Choroid plexus epithelial cell (primary cell): ENCODE measurements at places on chromosomes 13 and 19.

DNA sequence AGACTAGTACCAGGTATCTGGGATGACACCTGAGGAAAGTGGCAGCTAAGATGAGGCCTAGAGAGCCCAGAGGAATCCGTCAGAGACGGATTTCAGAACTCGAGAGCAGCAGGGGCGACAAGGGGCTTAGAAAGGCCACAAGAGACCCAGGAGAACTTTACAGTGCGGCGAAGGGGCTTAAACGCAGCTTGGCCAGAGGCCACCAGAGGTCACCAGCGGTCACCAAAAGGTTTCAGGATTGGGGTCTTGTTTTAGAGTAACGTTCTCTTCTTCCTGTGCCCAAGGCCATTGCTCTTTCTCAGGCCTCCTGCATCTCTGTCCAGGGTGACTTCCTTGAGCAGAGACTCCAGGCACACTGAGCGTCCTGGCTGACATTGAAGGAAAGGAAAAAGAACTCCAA, 2.2 kb downstream of the ZSCAN22 start:
- DNase-seq, result no peak

GRCh38 chr19:6055013-6055795, 55.1 kb downstream of the RFX2 start:
- no peak for DNase-seq

- no peak for DNase-seq
Measured at GRCh38 chr19:51090471-51090870, 7.8 kb upstream of the KLK14 start.

GRCh38 chr19:9936326-9937000, at the start of gene OLFM2:
Gene OLFM2, minus strand, starts transcription at chr19:9936515. Its CDS starts 149 bp downstream, at chr19:9936366.
- no peak for DNase-seq

GRCh38 chr13:47639738-47640447, 361.2 kb downstream of the SUCLA2 start:
- peak; percentile 16 for DNase-seq

- peak; percentile 68 for DNase-seq
Measured at GRCh38 chr19:41218615-41219507, at the start of gene AXL. Gene AXL, plus strand, starts transcription at chr19:41219223. Its CDS starts 170 bp downstream, at chr19:41219393.

DNA sequence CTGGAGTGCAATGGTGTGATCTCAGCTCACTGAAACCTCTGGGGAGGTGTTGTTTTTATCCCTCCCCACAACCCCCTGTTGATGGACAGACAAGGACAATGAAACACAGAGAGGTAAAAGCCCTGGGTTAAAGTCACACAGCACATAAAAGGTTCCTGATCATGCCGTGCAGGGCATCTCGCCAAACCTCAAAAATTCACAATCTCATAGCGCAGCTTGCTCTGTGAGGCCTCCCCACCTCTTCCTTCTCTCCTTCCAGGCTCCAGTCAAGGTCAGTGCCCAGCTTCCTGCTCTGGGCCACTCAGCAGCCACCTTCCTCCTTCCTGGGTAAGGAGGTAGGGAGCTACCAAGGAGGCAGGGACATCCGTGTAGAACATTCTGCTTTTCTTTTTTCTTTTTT, 2.3 kb downstream of the FUT2 start:
- peak; percentile 82 for DNase-seq

DNA sequence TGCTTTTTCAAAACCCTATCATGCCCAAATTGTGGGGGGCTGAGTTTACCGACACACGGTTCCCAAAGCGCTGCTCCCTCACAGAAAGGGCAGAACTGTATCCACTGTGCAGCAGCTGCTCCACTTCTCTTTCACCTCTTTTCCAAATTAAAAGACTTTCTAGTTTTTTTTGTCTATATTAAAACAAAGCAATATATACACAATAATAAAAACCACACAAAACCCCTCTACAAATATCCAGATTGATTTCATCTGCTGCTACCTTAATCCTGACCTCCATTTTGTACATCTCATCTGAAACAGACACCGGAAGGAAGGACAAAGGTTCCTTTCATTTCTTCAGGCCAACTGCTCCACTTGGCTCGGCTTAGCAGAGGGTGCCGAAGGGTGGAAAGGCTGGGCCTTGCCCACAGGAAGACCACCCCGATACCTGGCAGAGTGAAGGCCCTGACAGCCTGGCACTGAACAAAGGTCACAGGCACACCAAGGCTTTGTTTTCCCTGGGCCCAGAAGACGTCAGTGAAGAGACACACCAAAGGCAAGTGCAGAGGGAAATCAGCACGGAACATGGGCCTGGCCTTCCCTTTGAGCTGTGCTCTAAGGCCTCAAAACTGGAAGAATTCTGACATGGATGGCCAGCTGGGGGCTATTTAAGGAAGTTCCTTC, 71.6 kb downstream of the LATS2 start:
- no peak for DNase-seq

DNA sequence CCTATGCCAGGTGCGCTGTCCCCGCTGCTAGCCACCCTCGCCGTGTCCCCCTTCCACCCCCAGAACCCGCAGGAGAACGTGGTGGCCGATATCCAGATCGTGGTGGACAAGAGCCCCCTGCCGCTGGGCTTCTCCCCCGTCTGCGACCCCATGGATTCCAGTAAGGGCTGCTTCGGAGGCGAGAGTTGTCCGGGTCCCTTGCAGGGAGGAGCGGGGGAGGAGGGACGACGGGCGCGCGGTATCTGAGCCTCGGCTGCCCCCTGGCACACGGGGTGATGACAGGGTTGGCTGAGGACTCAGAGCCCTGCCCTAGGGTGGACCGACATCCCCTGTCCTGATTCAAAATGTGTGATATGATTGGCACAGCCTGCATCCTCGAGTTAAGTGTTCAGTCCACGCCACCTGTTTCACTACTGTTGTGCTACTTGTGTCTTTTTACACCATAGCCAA, 653 bp downstream of the MVB12A start:
- no peak for DNase-seq

DNA sequence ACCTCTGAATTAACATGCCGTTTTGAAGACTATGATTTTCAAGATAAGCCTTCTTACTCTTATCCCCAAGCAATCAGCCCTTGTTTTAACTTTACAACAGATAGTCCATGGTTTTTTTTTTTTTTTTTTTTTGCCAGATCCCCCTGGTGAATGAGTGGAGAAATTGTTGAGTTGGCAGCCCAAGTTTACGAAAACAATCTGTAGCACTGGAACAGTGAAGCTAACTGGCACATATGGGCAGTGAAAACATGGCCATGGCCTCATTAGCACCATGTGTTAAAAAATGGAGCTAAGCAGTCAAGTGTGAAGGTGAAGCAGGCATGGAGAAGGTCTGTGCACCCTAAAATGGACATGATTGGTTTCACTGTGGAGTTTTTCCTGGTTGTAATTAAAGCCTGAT, 812.1 kb upstream of the MIR17HG start:
- DNase-seq, result no peak

- DNase-seq, result no peak
Measured at GRCh38 chr19:16363852-16364230, 39.2 kb downstream of the KLF2 start.

DNA sequence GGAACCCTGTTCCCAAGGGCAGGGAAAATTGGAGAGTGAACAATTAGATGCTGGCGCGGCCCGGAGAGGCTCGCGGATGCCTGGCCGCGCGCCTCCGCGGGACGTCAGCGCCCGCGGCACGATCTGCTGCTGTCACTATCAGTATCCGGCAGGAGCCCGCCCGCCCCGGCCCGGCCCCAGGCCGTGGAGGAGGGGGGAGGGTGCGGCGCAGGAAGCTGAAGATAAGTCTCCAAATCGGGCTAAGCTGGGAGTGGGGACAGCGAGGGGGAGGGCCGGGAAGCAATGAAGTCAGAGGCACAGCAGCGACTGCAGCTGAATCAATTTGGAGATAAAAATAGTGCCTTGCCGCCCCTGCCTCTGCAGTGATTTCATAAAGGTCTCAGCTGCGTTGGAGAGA, 441.5 kb upstream of the KLF12 start:
- DNase-seq, result peak; percentile 43
